RWPE1 (cell line): ENCODE measurements at places on chromosomes 6 and 20.

DNA sequence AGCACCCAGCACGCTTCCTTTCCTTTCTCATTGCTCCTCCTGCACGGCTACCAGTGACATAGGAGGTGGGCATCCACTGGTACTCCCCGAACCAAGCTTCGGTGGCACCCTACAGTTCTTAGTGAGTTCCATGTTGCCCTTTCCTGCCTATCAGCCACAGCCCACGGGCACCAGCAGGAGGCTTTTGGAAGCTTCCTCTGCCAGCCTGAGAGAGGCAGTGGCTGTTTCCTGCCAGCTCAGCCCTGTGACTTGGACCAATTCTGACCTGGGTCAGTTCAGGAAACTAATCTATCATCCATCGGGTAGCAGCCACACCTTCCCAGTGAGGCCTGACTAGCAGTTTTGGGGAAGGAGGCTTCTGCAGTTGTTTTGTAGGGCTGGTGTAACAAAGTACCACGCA is 176.4 kb upstream of the UST start:
- DNase-seq, result no peak

DNA sequence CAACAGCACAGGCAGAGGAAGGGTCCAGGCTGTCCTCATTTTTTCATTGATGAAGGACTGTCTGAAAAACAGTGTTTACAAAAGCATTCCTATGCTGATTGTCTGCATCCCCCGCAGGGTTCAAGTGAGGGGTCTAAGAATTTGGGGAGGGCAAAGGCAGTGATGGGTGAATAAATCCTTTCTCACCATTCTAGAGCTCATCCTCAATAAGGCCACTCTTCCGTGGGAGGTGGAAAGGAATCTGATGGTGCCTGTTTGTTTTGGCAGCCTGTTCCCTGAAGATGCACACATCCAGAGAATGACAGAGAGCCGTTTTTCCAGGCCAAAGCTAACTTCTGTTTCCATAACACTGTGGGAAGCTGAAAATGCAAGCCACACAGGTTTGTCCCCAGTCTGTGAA is 164.5 kb downstream of the MOXD1 start:
- no peak for DNase-seq

GRCh38 chr6:161316531-161316930 is 42.7 kb upstream of the AGPAT4 start:
- DNase-seq, result no peak

GRCh38 chr6:26269531-26270485 is 95.2 kb upstream of the BTN3A2 start:
- no peak for DNase-seq

GRCh38 chr6:111011360-111012142 is 29.7 kb downstream of the RPF2 start:
- peak; percentile 40 for DNase-seq

GRCh38 chr20:17928633-17929311 is 39.8 kb downstream of the SNX5 start:
- DNase-seq, result no peak
